ENCODE measurements at places on chromosomes 1 and 21. TPM values are rescaled to one million over a fixed set of nuclear protein-coding genes. Genes with fewer than 3 reads are reported as not detected.

DNA sequence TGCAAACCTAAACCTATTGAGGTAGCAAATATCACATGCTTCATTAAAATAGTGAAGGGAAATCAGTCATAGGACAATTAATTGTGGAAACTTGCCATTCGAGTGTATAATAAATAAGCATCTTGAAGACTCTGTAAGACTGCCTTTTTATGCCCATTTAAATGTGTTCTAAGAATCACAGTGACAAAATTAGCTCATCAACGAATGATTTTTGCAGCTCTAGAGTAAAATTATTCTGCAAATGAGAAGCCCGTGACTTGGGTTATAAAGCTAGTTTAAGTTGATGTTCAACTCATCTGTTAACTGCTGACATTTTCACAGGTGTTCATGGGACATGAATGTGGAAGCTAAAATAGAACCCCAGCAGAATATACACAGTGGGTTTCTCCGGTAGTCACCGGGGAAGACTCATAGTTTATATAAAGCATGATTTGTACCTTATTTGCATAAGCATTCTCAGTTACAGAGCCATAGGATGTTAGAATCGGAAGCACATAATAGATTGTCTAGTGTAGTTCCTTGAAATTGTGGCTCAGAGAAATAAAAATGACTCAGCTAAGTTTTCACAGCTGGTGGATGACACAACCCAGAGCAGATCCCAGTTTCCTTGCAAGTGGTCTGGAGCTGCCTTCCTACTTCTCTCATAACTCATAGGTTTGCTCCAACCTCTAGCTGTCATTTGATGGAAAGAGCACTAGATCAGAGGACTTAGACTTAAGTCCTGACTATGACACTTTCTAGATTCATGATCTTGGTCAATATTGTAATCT, 107.3 kb downstream of the UCHL5 start:
- DNase-seq = peak; percentile 93

GRCh38 chr1:11109047-11109760, 9.5 kb upstream of the EXOSC10 start:
- no peak for DNase-seq

DNA sequence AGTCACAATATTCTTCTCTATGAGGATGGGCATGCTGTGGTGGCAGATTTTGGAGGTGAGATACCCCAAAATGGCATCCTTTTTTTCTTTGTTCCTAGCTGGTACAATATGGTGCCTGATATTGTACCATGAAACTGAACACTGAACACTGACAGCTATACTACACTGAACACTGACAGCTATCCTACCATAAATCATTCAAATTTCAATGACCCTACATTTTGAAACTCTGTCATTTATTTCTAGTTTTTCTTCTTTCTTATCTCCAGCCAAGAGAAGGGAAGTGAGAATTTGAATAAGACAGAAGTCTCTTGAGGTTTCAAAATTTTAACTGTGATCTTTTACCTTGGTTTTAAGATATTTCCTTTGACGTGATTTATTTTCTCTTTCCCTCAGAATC, 76.3 kb downstream of the LRRC53 start:
- no peak for DNase-seq

DNA sequence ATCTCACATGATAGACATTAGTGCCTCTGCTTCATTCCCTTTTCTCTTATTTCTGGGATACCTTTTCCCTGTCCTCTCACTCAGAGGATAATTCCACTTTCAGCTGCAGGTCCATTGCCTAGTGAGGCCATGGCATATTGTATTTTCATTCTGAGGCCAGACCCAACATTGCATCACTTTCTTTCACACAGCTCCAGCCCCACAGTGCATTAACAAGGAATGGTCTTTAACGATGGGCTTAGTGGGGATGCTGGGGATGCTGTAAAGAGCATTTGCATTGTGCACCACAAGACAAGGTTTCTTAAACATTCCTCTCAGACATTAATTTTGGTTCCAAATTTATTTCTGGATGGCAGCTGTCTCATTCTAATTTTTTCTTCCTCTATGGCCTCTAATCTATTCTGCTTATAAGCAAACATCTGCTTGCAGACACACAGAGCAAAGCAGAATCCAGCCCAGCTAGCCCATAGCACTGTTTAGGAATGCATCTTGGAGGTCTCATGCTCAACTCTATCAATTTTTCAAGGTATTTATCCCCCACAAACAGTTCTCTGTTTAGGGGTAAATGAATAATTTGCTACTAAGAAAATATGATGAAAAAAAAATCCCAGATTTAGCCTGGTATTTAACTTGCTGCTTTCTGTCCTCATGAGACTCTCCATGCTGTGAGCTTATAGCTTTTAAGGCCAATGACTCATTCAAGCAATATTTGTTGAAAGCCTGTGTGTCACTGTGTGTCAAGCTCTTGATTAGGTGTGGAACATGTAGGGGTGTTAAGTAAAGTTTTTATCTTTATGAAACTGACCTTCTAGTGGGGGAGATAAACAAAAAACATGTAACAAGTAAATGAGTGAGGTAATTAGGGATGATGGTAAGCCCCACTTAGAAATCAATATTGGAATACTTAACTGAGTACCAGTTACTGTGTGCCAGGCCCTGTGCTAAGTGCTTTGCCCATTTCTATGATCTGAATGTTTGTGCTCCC, 44.5 kb upstream of the CCDC190 start:
- peak; percentile 96 for DNase-seq

DNA sequence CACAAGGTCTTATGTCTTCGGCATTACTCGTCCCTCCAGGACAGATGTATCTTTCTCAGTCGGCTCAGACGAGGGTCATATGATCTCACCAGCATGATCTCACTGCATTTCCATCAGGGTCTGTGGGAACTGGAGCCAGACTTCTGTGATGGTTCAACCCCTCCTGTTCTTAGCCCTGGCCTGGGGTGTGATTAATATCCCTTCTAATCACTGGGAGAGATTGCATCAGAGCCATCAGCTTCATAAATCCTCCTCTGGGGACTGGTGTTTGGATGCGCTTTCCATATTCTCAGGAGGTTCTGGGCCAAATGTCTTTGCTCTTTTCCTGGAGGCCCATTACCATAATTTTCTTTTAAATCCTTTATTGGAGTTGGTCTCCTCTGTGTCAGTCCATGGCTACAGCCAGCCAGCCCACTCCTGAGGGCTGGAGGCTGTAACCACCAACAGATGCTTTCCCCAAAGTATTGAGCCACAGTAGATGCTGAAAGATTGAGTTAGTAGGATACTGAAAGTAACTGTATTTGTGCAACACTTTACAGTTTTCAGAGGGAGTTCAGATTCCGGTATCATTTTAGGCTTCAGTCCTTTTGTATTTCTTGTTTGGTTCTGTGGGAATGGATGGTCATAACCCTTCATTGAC, 20.0 kb downstream of the CACNA1E start:
- DNase-seq = peak; percentile 43

DNA sequence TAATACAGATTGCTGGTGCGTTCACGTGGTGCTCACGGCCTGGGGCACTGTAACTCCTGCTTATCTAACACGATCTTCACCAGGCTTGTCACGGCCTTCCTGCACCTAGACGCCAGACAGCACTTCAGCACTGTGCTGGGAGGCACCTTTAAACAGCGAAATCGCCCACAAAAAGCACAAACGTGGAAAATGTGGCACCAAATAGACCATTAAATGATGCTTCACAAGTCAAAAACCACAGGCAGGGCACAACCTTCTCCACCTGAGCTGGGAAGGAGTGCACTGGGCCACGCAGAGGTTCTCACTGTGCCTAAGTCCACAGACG, 20.0 kb downstream of the IBA57 start:
- DNase-seq = no peak

DNA sequence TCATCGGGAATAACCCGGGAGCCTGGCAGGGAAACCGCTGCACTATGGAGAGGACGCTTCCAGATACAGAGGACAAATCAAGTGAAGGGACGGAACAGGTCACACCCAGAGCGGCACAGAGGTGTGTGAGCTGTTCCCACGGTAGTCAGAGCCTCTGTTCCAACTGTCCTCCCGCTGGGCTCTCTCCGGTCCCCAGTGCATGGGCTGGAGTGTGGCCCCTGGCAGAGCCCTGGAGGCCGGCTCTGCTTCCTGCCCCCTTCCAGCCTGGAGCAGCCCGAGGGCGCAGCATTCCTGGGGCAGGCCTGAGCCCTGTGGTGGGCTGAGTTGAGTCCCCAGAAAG, 11.9 kb upstream of the ZBTB21 start:
- DNase-seq = no peak

DNA sequence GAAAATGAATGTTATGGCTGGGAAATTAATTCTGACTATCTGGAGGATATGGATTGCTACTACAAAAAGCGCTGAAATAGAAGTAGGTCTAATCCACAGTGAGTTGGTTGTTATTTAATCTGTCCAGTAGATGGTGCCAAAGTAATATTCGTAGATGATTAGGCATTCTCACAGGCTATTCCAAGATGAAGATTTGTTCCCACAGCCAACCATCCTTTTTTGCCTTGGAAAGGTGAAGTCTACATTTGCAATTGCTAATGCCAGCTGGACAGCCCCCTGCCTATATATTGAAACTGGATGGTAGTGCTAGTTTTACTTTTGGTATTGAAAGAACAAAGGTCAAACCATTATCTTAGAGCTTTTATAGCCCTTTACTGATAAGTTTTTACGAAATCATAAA, 43.8 kb downstream of the RBM11 start:
- DNase-seq = peak; percentile 68

- DNase-seq = no peak
Observed at GRCh38 chr1:29120367-29120766, 3.3 kb downstream of the TMEM200B start.

DNA sequence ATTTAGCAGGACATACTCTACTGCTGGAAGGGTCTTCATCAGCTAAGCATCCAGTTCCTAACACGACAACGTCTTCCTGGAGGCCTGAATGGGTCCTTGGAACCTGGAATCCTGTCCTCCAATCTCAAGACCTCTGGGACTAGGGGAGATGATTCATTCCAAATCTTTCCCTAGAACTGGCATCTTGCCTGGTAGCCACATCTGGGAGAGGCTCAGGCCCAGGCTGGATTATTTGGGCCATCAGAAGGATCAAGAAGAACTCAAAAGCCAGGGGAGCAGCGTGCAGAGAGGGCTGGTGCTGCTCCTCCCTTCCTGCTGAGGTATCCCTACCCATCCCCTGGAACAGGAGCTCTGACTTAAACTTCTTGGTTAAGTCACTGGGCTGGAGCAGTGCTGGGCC, 2.8 kb upstream of the PHLDA3 start:
- peak; percentile 77 for DNase-seq

DNA sequence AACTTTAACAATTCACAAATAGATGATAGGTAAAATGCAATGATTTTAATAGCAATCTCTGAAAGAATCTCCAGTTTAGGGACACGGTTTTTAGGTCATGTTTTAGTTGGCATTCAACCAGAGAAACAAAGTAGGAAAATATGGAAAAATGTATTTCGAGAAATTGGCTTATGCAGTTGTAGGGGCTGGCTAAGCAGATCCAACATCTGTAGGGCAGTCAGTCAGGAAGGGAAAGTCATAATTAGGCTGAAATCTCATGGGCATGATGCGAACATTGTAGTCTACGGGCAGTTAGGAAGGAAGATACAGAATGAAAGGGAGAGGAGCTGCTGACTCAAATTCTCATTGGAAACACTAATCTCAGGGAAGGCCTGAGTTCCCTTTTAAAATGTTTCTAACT, 1276.0 kb upstream of the ADGRL4 start:
- DNase-seq = no peak

DNA sequence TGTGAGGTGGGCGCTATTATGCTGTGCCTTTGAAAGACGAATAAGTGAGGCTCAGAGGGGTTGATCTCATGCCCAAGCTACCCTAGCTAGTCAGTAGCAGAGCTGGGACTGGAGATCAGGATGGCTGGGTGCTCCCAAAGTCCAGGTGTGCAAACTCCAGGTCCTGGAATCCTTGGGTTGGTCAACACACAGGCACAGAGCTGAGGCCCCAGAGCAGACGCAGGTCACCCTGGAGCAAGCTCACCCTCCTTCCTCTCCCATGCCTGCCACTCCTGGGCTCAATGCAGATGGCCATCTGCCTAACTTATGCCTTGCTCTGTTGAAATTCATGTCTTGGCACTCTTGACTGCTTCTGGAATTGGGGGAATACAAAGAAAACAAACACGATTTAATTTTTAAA, 587.2 kb downstream of the PTPRU start:
- no peak for DNase-seq

GRCh38 chr1:14522926-14523241, 75.6 kb upstream of the KAZN start:
- DNase-seq = no peak

DNA sequence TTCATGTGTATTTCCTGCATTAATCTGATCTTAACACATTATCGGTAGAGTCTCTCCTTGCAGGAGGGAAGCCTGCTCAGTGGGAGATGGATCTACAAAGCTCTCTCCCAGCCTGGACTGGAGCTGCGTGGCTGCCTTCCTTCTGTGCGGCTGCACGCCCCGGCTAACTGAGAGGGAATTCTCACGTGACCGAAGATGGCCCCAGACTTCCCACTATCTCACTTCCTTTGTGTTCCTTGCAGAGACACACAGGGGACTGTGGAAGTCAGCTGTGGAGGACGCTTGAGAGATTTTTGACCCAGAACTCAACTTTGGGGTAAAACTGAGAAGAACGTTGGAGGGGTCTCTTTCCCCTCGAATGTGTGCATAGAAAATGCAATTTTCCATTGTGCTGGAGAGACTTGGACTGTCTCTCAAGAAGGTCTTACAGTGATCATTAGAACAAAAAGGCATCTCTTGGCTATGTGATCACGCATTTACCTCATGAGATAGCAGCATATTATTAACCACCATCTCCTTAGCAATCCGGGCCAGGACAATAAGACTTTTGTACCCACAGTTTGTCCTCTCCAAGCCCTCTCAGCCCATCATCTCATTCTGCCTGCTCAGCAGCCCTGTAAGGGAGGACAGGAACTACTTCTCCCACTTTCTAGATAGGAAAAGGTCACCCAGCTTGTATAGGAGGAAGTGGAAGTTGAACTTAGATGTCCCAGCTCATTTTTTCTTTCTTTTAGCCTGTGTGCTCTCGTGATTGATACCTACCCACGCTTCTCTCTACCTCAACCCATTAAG, 49.3 kb upstream of the TARBP1 start:
- no peak for DNase-seq

GRCh38 chr1:11708554-11709350, 17.2 kb downstream of the DRAXIN start:
- DNase-seq = no peak

- DNase-seq = no peak
Observed at GRCh38 chr21:26532208-26532607, 40.9 kb downstream of the CYYR1 start.

- DNase-seq = no peak
Observed at GRCh38 chr1:165355139-165355976, 1.2 kb downstream of the LMX1A start.

The FCRL1 gene
- total RNA-seq = not detected

The HSPB7 gene
- under 0.01 TPM for total RNA-seq

The GBP6 gene
- total RNA-seq = 67.2 TPM

The SH2D1B gene
- total RNA-seq = 0.13 TPM
